ENCODE measurements at places on chromosomes 1 and 21.

- no peak for DNase-seq
Measured at GRCh38 chr1:91687452-91687851, 186.8 kb downstream of the CDC7 start.

- no peak for DNase-seq
Measured at GRCh38 chr1:208855403-208855802, 611.2 kb upstream of the PLXNA2 start.

GRCh38 chr1:54283635-54284385, 83.8 kb downstream of the MRPL37 start:
- DNase-seq = no peak

GRCh38 chr1:25439287-25439686, 8.6 kb downstream of the MACO1 start:
- DNase-seq = no peak

DNA sequence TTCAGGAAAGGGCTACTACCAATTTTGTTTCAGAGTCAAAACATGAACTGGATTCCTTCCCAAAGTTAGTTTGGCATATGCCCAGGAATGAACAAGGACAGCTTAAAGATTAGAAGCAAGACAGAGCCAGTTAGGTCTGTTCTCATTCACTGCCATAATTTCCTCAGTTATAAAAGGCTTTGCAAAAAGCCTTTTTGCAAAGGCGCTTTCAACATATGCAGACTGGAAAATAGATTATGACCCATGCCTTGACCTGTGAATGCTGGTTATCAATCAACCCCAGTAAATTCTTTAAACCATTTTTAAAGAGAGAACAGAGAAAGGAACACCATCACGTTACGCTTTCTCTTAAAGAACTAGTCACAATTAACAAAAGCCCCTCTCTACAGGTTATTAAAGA, 1.7 kb upstream of the FRRS1 start:
- no peak for DNase-seq

GRCh38 chr1:18868801-18869424, 9.5 kb upstream of the TAS1R2 start:
- no peak for DNase-seq

- peak; percentile 67 for DNase-seq
Measured at GRCh38 chr1:3775490-3776230, 3.1 kb downstream of the SMIM1 start.

GRCh38 chr1:221230605-221231004, 351.4 kb downstream of the HLX start:
- no peak for DNase-seq
